Putamen (tissue), 1 donor: ENCODE measurements at places on chromosomes 2 and 18.
A peak's percentile ranks its signal among the peaks of the same experiment; 100 is the strongest.

- DNase-seq = no peak
Measured at GRCh38 chr2:49111006-49111405, 43.3 kb downstream of the FSHR start.

DNA sequence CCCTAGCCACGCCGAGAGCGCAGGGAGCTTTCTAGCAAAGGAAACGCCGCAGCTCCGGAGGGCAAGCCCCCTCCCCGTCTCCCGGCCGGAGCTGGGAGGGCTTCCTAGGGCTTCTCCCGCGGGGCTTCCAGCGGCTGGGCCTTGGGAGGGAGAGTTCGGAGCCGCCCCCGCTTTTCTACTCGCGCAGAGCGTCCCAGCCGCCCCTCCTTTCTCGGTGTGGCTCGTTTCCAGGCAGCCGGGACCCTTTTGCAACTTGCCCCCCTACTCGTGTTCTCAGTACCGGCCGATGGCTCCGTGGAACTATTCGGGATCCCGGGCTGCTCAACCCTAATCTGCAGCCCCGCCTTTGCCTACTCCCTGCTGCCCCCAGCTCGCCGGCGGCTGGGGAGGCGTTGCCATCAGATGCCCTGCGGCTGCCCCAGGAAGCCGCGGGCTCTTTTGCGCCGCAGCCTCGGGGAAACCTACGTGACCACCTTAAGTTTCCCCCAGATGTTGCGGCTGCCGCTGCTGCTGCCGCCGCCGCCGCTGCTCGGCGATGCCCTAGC is 1.5 kb upstream of the NR4A2 start:
- DNase-seq = peak; percentile 68

DNA sequence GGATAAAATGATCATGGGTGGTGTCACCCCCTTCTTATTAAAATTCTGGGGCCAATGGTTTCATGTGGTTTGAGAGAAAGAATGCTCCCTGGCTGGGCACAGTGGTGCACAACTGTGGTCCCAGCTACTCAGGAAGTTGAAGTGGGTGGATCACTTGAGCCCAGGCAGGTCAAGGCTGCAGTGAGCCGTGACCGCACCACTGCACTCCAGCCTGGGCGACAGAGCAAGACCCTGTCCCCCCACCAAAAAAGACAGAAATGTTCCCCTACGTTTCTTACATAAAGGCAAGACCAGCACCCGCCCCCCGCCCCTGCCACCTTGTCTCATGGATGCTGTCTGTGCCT is 53.0 kb upstream of the ID2 start:
- no peak for DNase-seq

- DNase-seq = no peak
Measured at GRCh38 chr2:161905389-161906046, 168.5 kb downstream of the DPP4 start.

- DNase-seq = peak; percentile 58
Measured at GRCh38 chr2:118855451-118856279, 8.2 kb upstream of the EN1 start.

DNA sequence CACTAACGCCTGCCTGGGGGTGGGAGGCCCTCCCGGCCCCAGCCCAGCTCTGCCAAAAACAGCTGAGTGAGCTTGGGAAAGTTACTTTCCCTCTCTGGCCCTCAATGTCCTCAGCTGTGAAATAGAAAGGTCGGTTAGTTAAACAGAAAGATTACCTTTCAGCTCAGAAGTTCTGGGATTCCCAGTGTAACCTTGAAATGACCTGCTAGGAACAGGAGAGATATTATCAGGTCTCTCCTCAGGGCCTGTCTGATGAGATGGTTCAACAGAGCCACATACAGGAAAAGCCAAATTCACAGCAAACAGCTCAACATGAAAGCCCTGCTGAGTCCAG is 68.8 kb downstream of the LBH start:
- no peak for DNase-seq

DNA sequence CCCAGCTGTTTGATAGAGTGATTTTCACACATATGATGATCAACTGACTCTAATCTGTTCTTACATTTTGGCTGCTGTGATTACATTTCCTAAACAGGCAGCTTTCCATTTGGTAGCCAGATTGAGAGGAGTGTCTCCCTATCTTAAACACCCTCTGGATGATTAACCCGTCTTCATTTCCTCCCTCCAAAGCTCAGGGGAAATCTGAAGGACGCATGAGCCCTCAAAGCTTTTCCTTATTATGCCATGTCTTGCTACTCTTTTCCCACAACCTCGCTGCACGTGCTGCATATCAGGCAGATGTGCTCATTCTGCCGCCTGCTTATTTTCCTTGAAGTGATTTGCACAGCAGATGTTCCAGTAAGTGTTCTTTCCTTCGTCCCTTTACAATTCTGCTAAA is 837.4 kb downstream of the LRRTM4 start:
- no peak for DNase-seq

DNA sequence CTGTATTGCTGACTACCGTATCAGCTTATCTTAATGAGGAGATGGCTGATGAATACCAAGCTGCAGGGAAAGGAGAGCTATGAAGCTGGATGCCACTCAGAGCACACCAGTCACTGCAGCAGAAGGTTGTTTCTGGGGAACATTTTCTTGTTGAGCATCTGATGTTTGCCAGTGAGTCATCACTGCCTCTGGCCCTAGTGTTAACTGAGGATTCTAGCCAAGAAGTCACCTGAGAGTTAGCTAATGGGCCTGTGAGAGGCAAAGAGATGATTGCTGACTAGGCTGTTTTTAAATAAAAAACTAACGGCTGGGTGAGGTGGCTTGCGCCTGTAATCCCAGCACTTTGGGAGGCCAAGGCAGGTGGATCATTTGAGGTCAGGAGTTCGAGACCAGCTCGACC is 37.9 kb downstream of the CCDC150 start:
- DNase-seq = peak; percentile 7

DNA sequence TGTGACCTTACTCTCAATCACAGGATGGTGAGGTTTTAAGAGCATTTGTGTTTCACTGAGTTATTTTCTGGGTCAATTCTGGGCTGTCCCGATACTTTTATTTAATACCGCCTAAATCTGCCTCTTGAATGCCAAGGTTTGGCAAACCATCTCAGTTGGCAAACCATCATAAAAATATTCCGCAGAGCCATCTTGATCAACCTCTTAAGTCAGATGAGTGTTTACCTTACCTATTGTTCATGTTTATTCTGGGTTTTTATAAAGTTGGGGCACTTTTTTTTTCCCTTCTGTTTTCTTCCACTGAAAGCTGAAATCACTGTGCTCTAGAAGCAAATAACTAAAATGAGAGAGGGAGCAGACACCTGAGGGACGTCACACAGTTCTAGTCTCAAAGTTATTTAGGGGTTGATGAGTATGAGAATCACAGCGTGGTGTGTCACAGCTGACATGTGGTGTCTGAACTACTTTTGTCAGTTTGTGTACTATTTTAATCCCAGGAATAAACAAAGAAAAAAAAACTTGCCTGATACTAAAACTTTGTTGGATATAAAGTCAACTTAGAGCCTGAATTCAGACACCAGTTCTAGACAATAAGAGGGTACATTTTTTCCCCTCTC is 48.6 kb downstream of the ETAA1 start:
- DNase-seq = no peak

- no peak for DNase-seq
Measured at GRCh38 chr2:60843006-60843405, 38.4 kb upstream of the REL start.

DNA sequence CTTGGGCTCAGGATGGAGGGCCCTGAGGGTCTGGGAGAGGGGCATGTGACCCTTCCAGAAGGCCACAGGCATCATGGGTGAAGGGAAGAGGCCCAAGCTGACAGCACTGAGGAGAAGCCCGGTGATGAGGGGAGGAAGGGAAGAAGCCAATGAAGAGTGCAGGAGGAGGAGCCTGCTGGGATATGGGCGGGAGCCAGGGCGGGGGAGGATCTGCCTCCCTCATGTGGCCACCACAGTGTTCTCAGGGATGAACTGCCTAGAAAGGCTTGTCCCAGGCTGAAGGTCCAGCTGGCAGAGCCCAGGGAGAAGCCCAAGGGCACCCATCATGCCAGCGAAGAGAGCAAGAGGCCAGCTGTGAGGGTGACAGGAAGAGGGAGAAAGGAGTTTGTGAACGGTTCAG is 24.6 kb upstream of the PLB1 start:
- DNase-seq = no peak

DNA sequence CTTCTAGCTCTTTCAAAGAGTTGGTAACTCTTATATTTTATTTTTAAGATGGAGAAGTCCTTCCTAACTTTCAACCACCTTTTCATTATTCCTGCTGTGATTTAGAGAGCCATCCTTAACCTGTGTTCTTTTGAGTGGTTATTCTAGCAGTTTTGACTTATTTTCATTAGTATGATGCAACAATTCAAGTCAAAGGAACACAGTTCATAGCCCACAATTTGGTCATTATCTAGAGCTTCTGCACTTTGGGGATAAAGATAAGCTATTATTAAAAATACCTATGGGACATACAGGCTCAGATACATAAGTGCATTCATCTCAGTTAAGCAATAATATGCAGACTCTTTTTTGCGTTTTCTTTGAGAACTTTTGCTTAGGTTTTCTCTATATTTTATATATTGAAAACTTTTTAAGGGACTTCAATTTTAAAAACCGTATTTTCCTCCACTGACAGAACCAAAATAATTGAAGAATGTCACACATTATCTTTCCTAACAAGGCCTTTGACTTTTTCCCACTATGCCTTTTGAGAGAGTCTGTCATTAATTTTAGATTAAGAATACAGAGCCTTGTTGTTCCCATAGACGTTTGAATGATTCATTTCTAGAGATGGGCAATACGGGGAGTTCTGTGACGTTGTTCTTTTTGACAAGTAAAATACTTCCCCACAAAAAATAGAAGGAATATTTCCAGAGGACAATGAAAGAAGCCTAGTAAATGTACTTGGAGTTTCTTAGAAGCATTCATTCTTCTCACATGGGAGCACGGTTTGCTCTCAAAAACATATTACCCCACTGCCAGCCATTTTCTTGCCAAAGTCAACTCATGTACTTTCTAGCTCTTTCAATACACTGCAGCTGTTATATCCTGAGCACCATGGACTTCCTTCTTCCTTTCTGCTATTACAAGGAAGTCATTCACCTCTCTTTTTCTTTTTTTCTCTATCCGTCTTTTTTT is 42.9 kb upstream of the RASGRP3 start:
- no peak for DNase-seq
